ENCODE measurements at places on chromosomes 3 and 15.
A peak's percentile ranks its signal among the peaks of the same experiment; 100 is the strongest.

DNA sequence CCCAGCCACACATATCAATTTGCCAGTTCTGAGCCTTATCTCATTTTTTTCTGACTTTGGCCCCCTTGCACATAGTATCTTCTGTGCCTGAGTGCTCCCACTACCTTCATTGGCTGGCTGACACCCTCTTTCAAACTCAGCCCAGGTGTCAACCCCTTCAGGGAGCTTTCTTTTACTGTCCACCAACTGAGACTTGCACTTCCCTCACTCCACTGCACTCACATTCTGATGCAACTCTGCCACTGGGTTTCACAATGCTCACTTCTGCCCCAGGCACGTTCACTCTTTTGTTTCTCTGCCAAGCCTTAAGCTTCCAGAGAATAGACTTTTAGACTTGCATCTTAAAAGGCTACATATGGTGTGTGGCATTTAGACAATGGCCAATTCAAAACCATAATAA, 101.5 kb upstream of the CBLB start:
- DNase-seq, result peak; percentile 58

GRCh38 chr3:101994386-101994785, 145.1 kb downstream of the NFKBIZ start:
- DNase-seq, result no peak

- DNase-seq, result no peak
Observed at GRCh38 chr3:147396712-147397046, 9.7 kb downstream of the ZIC4 start.

GRCh38 chr15:74551714-74552113, 10.7 kb downstream of the ARID3B start:
- DNase-seq, result no peak

- DNase-seq, result peak; percentile 58
Observed at GRCh38 chr3:141115789-141116541, 64.8 kb downstream of the SPSB4 start.
